ENCODE measurements at places on chromosomes 13 and 19.

DNA sequence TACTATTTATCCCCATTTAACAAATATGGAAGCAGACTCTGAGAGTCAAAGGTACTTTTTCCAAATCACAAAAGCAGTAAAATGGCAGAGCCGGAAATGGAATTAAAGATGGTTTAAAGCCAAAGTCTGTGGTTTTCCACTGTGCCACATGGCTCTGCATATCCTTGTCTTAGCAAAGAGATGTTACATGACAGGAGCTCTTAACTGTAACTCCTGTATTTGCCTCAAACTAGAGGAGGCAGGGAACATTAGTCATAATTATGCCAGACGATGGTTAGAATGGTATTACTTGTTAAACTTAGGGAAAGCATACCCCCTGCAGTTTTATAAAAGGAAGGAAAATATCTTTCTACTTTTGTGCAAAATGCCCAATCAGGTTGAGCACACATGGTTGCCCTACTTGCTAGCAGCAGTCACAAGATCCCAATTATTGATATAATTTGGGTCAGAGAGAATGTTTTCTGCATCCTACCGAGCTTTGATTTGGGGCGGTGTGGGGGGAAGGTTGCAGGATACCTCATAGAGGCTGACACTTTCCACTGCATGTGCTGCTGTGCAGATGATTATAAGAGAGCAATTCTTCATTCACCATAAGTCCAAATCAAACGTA, 42.0 kb upstream of the MAB21L1 start:
- peak; percentile 18 for DNase-seq

DNA sequence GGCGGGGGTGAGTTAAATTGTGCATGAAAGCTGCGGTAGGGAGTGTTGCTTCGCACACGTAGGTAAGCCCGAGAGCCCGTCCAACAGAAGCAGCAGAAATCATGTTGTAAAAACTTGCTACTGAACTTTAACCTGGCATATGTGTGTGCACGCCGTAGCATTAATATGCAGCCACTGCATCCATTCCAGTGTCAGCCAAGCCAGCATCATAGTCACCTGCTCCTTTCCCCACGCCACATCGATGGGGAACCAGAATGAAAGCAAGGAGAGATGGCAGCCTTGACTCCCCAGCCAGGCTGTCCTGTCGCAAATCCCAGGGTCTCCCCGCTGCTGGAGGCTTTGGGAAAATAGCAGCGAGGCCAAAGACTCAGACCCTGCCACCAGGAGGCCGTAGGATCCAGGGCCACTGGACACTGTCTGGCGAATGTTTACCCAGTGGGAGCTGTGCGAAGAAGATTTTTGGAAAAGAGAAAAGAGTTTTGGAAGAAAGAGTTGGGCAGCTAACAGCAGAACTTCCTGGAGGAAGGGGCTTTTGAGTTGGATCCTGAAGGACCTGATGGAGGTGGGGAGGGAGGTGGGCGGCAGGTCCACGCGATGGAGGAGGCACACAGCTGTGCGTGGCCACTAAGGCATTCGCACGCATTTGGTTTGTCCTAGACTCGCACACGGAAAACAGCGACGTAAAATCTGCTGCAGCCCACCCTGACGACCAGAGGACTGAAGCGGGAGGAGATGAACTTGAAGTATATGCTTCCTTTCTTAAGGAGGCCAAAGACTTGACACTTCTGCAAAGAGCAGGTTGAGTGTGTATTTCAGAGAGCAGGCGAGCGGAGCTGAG, 48.7 kb upstream of the RANBP3 start:
- no peak for DNase-seq

DNA sequence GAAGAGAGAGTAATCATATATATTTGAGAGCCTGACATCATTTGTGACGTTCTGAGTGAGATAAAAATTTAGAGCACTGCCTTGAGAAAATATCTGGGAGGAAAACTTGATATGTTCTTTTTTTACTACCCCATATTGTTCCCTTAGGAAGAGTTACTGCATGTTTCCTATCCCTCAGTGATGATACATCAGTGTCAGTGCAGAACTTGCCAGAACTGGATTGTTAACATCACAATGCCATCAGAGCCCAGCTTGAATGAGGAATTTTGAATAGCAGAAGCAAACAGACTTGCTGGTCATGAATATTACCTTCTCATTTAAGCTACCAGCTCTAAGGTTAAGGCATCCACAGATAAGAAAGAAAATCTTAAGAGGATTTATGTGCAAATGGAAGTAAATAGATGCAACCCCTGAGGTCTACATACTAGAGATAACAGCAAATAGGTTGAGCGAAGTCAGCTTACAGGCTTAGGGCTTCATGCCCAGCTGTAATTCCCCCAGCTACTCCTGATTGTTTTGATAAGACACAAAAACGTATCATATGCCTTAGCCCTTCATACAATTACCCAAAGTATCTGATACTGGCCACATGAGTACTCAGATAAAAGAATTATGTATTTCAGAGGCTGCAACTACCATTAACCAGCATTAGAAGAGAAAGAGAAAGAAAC, 313.7 kb upstream of the ATXN8OS start:
- DNase-seq: no peak

GRCh38 chr19:6092329-6093286, 17.7 kb downstream of the RFX2 start:
- peak; percentile 66 for DNase-seq

DNA sequence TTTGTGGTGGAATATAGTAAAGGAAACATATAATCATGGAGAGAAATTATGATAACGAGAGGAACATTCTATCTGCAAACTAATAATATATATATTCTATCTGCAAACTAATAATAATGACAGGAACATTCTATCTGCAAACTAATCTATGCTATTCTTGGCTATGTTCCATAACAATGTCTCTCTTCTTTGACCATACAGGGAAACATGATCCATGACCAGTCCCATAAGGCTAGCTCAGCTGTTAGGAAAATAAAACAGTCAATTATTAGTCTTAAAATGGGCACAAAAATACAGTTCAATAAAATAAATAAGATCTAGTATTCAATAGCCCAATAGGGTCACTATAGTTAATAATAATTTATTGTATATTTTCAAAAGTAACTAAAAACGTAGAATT, 707.8 kb upstream of the PCDH20 start:
- no peak for DNase-seq

DNA sequence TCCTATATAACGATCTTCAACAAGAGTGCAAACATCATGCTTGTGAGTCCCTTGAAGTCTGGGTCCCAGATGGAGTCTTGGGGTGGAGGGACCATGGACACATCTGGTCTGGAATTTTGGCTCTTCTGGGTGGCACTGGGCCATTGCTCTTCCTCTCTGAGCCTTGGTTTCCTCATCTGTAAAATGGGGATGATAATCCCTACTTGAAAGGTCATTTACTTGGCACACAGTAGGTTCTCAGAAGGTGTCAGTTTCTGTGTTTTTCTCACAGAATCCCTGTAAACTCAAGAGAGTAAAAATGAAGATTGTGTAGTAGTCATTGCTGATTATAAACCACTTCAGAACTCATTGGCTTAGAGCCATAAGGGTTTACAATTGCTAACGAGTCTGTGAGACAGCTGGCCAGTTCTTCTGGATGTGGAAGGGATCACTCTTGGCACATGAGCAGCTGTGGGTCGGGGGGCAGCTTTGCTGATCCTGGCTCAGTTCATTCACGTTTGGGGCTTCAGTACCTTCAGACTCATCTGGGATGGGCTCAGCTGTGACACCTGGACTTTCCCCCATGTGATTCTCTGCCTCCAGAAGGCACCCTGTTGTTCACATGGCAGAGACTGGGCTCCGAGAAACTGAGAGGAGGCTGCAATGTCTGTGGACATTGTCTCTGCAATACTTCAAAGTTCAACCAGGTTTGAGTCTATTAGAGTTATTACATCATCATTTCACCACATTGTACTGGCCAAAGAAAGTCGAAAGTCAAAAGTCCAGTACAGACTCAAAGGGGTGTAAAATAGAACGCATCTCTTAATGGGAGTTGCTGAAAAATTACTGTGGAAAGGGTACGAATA, 7.8 kb downstream of the CYP4F12 start:
- DNase-seq: no peak

DNA sequence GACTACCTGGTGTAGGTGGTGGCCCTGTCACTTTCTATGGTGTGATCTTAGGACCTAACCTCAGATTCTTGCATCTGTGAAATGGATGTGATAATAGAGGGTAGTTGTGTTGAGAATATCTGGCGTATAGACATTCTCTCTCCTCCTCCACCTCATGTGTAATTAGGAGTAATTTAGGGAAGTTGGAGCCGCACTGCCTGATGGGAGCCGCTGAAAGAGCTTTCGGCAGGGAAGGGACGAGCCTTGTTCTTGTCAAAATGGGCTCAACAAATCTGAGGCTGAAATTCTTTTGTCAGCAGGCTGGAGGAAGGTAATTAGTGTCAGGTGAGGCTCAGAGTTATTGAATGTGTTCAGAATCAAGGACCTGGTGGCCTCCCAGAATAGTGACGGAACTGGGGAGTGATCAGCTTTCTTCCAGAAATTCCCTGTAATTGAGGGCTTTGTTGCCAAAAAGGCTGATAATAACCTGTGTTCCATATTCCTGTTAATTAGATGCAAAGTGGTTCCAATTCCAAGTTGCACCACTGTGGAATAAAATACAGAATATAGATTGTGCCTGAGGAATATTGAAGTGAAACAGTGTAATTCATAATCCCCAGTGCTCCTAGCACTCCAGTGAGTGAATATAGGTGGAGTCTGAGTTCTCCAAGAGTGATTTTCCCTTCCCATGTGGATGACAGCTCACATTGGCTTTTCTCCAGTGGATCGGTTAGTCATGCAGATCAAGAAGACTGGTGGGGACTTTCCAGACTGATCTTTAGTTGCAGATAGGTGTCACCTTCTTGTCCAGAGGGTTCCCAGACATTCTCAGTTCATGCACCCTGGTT, 47.5 kb downstream of the SPATA13 start:
- peak; percentile 85 for DNase-seq

DNA sequence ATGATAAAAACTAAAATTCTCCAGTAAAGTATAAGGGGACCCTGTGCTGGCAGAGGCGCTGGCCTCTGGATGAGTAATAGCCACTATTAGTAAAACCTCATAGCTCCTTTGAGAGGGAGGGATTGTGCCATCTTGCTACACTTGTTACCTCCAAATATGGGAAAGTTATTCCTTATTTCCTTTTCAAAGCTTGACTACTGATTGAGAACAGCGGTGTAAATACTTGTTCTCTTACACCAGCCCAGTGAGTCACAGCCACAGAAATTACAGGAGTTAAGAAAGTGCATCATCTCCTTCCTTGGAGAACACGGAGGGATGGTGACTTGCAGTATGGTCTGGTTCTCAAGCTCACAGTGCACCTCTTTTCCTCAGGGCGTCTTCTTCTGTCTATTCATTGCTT, 379.0 kb downstream of the EFNB2 start:
- peak; percentile 99 for DNase-seq

DNA sequence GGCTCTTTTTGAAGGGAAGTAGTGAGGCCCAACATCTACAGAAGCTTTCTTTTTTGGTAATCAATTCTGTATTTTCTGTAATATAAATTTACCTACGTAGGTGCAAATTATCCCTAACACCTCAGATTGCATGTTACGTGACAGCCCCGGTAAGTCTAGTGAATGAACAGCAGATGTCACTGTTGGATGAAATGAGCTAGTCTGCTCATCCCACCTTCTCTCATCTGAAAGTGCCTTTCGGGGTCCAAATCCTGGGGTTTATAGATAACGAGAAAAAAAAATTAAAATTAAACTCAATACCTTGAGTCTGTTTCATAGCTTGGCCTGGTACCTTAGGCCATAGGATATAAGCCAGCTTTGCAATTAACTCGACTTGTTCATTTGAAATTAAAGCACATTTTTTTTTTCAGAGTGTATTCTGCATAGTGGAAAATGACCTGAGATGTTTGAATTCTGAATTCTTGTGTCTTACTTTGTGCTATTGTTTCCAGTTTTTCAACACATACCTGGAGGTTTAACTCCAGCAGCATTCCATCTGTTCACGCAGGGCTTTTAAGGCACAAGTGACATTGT, 548.2 kb downstream of the GPC5 start:
- DNase-seq: peak; percentile 27

DNA sequence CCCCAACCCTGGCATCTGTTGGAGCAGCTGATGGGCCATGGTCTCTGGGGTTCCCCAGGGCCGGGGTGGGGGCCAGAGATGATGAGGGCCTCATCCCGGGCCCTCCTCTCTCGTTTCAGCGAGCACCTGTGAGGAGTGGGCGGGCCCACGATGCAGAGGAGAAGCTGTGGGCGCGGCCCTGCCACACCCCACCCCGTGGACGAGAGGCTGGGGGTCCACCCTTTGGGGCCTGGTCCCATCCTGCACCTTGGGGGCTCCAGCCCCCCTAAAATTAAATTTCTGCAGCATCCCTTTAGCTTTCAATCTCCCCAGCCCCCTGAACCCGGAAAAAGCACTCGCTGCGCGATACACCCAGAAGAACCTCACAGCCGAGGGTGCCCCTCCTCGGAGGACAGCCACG, 5.6 kb downstream of the HMG20B start:
- no peak for DNase-seq

GRCh38 chr13:49731766-49732165, 40.5 kb upstream of the EBPL start:
- peak; percentile 64 for DNase-seq

DNA sequence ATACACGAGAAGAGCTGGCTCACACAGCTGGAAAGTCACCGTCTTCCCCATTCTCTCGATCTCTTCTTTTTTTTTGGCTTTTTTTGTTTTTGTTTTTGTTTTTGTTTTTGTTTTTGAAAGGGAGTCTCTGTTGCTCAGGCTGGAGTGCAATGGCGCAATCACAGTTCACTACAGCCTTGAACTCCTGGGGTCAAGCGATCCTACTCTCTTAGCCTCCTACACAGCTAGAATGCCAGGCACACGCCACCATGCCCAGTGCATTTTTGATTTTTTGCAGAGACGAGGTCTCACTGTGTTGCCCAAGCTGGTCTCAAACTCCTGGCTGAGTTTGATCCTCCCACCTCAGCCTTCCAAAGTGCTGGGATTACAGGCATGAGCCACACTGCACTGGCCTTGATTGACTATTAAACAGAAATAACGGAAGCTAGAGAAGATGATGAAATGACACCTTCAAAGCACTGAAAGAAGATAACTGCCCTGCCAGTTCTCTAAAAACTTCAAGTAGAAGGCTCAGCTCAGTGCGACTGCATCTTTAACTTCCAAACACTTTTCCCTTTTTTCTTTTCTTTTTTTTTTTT, 4.0 kb downstream of the FXYD3 start:
- no peak for DNase-seq

DNA sequence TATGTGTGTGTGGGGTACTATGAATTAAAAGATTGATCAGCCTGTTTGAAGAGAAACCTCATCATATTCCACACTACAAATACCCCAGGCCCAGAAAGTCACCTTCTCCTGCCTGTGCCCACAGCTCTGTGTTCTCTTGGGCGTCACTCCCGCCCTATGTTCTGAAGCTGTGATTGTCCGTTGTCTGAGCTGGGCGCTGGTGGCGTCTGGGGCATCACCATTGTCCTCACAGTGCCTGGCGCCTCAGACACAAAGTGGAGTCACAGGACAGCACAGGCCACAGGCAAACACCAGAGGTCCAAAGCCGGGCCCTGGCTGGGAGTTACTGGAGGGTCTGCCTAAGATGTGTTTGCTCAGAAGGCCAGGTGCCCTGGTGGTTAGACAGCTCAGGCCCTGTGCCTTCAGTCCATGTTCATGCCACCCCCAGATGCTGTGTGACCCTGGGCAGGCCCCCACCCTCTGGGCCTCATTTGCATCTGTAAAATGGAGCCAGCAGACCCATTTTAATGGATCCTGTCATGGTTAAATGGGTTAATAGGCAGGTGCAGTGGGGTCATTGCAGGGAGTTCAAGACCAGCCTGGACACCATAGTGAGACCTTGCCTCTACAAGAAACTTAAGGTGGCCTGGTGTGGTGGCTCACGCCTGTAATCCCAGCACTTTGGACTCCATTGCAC, 34.5 kb downstream of the DNM2 start:
- no peak for DNase-seq
